ENCODE measurements at places on chromosomes 2 and 18.

GRCh38 chr2:70536517-70537055, 17.0 kb downstream of the TGFA start:
- no peak overlapping the region for H3K27ac ChIP-seq
- no peak overlapping the region for H3K4me3 ChIP-seq
- peaks cover 6% of the 10 kb centered on the region for H3K4me1 ChIP-seq
- peaks cover 11% of the 10 kb centered on the region for H3K27me3 ChIP-seq

DNA sequence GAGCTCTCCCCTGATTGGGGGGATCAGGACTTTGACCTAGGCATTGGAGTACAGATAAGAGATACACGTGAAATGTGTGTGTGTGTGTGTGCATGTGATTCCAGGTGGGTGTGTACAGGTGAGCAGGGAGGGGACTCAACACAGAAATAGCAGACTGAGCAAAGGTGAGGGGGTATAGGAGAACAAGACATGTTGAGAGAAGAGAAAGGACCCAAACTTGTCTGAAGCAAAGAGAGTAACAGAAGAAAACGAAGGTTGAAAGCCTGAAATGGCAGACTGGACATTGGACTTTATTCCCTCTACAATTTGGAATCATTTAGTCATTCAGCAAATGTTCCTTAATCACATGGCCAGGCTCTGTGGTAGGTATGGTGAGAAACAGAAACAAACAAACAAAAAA, 23.3 kb downstream of the MRO start:
- no peak overlapping the region for H3K4me3 ChIP-seq
- H3K27me3 ChIP-seq, result peaks cover 22% of the 10 kb centered on the region
- DNase-seq, result no peak
- no peaks in the 10 kb centered on the region for H3K4me1 ChIP-seq
- H3K36me3 ChIP-seq, result no peaks in the 10 kb centered on the region

DNA sequence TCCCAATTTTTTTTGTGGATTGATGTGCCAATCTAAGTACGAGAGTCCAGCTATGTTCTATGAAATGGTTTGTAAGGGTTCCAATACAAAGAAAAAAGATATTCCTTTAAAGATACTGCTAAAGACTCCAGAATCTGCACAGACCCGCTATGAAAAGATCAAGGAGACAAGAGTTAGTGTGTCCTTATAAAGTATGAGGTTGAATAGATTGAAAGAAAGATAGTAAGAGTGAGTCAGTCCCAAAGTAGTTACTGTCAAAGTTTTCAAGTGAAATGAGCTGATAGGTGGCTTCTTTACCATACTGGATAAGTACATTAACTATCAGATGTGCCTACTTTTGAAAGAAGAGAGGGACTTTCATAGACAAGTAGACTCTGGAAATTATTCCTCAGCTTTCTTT, 17.9 kb upstream of the EHBP1 start:
- H3K27ac ChIP-seq, result no peak overlapping the region
- no peaks in the 10 kb centered on the region for H3K4me1 ChIP-seq
- DNase-seq, result no peak
- H3K36me3 ChIP-seq, result no peaks in the 10 kb centered on the region

DNA sequence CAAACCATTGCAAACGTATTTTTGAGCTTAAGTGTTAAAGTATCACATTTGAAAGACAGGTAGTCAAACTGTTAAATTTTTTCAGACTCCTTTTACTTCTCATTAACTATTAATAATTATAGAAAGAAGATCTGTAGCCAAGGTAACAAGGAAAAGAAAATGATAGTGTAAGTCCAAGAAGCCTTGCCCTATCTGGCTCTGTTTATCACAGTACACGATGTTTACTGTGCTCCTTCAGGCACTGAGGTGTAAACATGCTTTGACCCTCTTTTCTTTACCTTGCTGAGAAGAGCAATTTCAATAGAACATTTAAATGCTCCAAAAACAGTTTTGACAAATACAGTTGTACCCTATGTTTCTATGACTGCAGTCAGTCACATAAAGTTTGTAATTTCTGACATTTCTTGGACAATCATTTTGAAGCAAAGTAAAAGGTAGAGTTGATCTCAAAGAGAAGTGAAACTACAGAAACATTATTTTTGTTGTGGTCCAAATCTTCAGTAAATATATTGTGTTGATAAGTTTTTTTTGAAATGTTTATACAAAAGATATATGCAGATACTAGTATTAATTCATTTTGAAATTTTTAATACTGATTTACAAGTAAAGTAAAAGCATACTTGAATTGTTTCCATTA, 152.6 kb upstream of the KYNU start:
- no peak for DNase-seq
- no peak overlapping the region for H3K27ac ChIP-seq
- no peak overlapping the region for H3K4me3 ChIP-seq
- no peaks in the 10 kb centered on the region for H3K36me3 ChIP-seq
- H3K27me3 ChIP-seq, result no peaks in the 10 kb centered on the region
- H3K4me1 ChIP-seq, result no peaks in the 10 kb centered on the region

GRCh38 chr2:32977228-32977758, 30.5 kb downstream of the LTBP1 start:
- no peaks in the 10 kb centered on the region for H3K36me3 ChIP-seq
- no peak overlapping the region for H3K4me3 ChIP-seq
- no peaks in the 10 kb centered on the region for H3K27me3 ChIP-seq
- peak; percentile 86 for DNase-seq
- peak overlapping the region; percentile 65 for H3K27ac ChIP-seq
- H3K4me1 ChIP-seq, result peaks cover 35% of the 10 kb centered on the region

- no peak for DNase-seq
- H3K4me3 ChIP-seq, result no peak overlapping the region
- H3K4me1 ChIP-seq, result peaks cover 37% of the 10 kb centered on the region
- peak overlapping the region; percentile 90 for H3K27ac ChIP-seq
- no peaks in the 10 kb centered on the region for H3K36me3 ChIP-seq
Measured at GRCh38 chr18:62434798-62435197, 88.0 kb upstream of the ZCCHC2 start.

- no peaks in the 10 kb centered on the region for H3K27me3 ChIP-seq
- H3K4me3 ChIP-seq, result peak overlapping the region; percentile 92
Measured at GRCh38 chr2:10303694-10304378, 1.1 kb downstream of the HPCAL1 start.

DNA sequence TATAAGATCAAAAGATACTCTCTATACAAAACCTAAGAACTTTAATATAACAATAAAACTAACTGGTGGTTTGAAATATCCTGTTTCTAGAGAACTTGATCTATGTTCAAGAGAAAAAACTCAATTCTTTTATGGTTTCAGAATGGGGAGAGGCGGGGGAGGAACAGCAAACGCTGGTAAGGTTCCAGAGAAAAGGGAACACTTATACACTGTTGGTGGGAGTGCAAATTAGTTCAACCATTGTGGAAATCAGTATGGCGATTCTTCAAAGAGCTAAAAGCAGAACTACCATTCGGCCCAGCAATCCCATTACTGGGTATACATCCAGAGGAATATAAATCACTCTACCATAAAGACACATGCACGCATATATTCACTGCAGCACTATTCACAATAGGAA, 17.2 kb downstream of the FAM98A start:
- H3K27me3 ChIP-seq, result no peaks in the 10 kb centered on the region
- peaks cover 33% of the 10 kb centered on the region for H3K36me3 ChIP-seq
- H3K4me3 ChIP-seq, result no peak overlapping the region
- DNase-seq, result no peak
- peaks cover 36% of the 10 kb centered on the region for H3K4me1 ChIP-seq
- H3K27ac ChIP-seq, result peak overlapping the region; percentile 36

DNA sequence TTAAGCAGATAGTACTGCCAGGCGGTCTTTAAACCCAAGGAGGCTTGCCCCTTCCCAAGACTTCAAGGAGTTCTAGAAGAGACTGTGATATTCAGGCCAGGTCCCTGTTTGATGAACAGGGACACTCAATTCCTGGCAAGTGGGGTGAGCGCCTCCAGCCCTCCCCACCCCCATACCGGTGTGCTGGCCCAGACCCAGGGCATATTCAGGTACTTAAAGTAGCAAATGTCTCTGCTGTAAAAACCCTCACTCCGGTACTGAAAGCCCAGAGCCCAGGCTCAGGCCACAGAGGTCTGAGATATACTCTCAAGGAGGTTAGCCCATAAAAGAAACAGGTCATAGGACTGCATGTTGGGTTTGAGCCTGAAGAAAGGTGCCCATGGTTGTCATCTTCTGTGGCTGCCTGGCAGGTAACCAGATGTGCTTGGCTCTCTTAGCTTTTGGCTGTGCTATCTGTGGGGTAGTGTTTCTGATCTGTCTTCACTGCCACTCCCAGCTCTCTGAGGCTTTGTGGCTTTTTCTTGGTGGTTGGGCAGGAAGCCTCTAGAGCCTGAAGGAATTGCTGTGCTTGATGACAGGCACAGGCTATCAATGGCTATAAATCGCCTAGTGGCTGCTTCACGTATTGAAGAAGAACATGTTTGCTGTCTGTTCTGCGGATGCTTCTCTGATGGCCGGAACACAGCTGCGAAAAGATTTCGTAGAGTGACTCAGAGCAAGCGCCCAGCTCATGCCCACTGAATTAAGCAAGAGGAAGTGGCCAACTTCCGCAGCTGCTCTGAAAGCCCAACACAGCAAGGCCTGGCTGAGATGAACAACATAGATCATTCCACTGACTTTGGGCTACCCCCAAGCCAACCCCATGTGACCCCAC, 63.3 kb upstream of the ALPP start:
- H3K36me3 ChIP-seq, result peaks cover 4% of the 10 kb centered on the region
- no peaks in the 10 kb centered on the region for H3K27me3 ChIP-seq
- peak overlapping the region; percentile 48 for H3K27ac ChIP-seq
- H3K4me3 ChIP-seq, result no peak overlapping the region

GRCh38 chr18:13914756-13915155, 580 bp downstream of the MC2R start:
- H3K27me3 ChIP-seq, result no peaks in the 10 kb centered on the region
- H3K36me3 ChIP-seq, result no peaks in the 10 kb centered on the region
- no peak for DNase-seq
- no peak overlapping the region for H3K4me3 ChIP-seq
- no peak overlapping the region for H3K27ac ChIP-seq

DNA sequence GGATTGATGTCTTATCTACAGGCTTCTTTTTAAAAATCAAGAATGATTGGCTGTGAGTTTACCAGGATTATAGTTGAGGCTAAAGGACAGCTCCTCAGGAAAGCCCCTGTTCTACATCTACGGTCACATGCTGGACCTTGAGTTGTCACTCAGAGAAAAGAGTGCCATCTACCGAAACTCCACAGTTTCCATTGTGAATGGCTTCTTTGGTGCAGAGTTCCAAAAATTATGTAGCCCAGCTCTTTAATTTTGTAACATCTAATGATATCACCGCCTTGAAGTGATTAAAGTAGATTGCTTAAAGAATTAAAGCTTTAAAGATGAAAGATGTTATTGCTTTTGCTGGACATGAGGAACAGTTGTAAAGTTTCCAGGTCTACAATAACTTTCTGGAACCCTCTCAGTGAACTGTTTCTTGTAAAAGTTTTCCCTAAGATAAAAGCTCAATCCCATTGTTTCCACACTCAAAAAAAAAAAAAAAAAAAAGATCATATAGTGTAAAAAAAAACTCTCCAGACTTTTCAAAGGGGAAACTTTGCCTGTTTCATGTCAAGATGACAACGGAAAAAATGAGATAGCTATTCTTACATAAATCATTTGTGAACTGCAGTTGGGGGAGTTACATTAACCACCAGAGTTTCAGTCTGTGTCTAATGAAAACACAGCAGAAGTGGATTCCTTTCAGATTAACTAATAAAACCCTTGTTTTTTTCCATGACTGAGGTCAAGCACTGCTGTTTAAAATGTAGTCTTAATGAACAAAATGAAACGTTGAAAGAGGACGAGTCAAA, 4.3 kb downstream of the COL3A1 start:
- no peak for DNase-seq
- H3K27me3 ChIP-seq, result no peaks in the 10 kb centered on the region
- peak overlapping the region; percentile 64 for H3K4me3 ChIP-seq
- H3K27ac ChIP-seq, result peak overlapping the region; percentile 82
- H3K4me1 ChIP-seq, result no peaks in the 10 kb centered on the region
- no peaks in the 10 kb centered on the region for H3K36me3 ChIP-seq

GRCh38 chr2:229616433-229616832, 97.9 kb downstream of the DNER start:
- no peak overlapping the region for H3K4me3 ChIP-seq
- H3K27me3 ChIP-seq, result peaks cover 2% of the 10 kb centered on the region
- H3K27ac ChIP-seq, result no peak overlapping the region
- no peak for DNase-seq
- H3K36me3 ChIP-seq, result no peaks in the 10 kb centered on the region

GRCh38 chr18:39620551-39621168, 2055.1 kb upstream of the CELF4 start:
- H3K4me3 ChIP-seq, result no peak overlapping the region
- no peaks in the 10 kb centered on the region for H3K4me1 ChIP-seq
- no peak for DNase-seq
- no peaks in the 10 kb centered on the region for H3K36me3 ChIP-seq
- H3K27me3 ChIP-seq, result no peaks in the 10 kb centered on the region

GRCh38 chr2:67544286-67544685, 147.2 kb downstream of the ETAA1 start:
- no peak for DNase-seq
- no peak overlapping the region for H3K4me3 ChIP-seq
- no peaks in the 10 kb centered on the region for H3K36me3 ChIP-seq
- no peaks in the 10 kb centered on the region for H3K27me3 ChIP-seq
- H3K27ac ChIP-seq, result no peak overlapping the region

DNA sequence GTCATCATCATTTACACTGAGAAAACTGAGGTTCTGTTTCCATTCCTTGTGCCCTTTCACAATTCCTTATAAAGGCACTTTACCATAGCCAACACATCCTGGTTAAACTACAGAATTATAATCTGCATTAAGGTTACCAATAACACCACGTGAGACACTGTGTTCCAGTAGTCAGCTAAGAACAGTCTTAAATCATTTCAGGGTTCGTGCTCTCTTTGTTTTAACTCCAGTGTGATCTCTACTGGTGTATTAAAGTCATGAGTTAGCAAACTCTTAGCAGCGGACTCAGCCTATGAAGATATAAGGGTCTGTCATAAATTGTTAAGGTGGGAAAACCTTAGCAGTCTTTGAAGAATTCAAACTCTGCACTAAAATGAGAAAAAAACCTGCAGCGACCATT, 53.0 kb downstream of the TCF4 start:
- no peaks in the 10 kb centered on the region for H3K27me3 ChIP-seq
- DNase-seq, result no peak
- H3K4me3 ChIP-seq, result no peak overlapping the region

DNA sequence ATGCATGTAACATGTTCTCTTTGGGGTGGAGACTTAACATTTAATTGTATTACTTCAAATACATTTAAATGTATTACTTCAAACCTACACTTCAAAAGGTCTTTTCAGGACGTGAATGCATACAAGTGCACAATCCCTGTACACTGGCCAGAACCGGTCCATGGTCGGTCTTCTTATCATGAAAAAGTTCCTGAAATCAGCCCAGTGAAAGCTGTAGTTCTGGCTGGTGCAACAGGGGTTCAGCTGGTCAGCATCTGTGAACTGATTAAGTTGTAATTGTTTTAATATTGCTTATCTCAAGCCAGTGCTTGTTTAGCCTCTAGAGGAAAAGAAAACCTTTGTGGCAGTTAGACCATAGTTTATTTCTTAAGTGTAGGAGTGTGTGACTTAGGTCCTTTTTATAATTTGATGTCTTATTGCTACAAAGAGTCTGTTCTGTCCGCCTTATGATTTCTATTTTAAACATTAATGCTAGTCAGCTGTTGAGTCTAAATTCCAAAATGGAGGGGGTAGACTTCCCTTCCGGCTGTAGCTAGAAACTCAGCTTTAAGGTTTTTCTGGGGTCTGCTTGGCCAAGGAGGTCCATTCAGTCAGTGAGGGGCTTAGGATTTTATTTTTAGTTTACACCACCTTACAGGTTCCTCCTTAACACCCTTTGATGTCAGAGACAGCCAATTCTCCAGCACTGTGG, 768 bp upstream of the CYBRD1 start:
- no peaks in the 10 kb centered on the region for H3K27me3 ChIP-seq
- peak overlapping the region; percentile 95 for H3K27ac ChIP-seq
- peaks cover 52% of the 10 kb centered on the region for H3K4me1 ChIP-seq
